KBM-7 (cell line): ENCODE measurements at places on chromosomes 1 and 21.

DNA sequence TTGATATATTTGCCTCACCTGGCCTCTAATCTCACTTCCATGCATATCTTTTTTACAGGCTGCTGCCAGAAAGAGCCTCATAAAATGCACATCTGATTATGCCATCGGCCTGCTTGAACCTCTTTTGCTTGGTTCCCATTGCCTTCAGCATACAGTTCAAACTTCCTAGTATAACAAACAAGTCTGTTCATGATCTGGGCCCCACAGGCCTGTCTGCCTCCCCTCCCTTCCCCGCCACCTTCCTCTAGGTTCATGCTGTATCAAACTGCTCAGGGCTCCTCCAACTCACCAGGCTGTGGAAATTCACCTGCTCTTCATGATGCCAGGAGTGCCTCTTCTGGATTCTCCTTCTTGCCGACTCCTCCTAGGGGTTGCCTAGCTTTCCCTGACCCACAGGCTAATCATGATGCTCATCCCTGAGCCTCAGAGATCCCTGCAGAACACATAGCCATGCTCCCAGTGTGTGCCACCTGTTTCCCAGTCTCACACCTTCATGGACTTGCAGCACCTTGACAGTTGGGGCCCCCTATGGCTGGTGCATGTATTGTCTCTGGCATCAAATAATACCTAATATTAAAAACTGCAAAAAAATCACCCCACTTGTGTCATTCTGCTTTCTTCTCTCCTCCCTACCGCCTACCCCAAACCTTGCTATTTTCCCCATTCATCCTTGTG, 33.7 kb upstream of the CD2 start:
- no peak for DNase-seq

GRCh38 chr1:43359696-43360095, 915 bp downstream of the CDC20 start:
- no peak for DNase-seq

GRCh38 chr1:78045563-78045925, 222 bp upstream of the GIPC2 start:
- no peak for DNase-seq

GRCh38 chr1:197868751-197869489, 33.5 kb upstream of the C1orf53 start:
- peak; percentile 66 for DNase-seq

- DNase-seq: peak; percentile 60
Measured at GRCh38 chr1:160777486-160778089, 18.4 kb upstream of the LY9 start.

DNA sequence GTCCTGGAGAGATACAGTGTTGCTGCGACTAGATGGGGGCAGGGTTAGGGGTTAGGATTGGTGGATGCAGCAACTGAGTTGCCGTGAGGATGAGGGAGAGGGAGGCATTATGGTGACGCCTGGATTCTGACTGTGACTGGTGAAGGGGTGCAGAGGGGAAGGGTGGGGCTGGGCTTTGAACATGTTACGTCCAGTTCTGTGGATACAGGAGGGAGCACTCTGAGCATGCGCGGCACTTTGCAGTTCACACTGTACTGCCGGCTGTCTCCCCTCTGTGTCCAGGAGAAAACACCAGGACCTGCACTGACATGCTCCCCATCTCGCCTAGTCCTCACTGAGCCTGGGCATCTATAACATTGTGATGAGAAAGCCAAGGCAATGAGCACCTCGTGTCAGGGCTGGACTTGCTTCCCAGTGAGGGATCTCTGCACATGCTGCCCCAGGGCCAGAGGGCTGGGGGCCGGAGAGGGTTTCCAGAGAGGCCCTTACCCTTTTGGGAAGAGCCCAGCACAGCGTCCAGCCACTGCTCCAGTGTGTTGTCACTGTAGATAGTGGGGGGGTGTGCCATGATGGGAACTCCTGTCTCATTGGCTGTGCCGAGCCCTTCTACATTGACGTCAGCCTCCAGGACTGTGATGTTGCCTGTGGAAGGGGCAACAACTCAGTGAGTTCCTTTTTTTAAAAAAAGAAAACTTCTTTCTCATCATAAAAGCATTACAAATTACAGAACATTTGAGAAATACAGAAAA, 7.6 kb downstream of the FAM151A start:
- peak; percentile 19 for DNase-seq

DNA sequence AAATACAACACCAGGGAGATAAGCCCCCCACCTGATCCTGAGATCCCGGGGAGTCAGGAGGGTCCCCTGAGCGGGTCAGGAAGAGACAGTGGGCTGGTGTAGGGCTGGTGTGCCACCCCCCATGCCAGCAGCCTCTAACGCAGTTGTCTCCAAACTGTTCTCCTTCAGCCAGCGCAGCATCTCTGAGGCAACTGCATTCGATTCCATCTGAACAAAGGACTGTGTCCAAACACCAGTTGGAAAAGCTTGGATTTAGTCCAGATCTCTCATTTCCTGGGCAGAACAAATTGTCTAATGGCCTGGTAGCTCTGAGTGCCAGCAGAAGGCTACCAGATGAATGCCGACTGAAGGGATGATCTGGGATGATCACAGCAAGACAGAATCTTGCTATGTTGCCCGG, 44.1 kb upstream of the EIF4G3 start:
- DNase-seq: no peak

- no peak for DNase-seq
Measured at GRCh38 chr1:115791816-115792215, 23.3 kb upstream of the CASQ2 start.

DNA sequence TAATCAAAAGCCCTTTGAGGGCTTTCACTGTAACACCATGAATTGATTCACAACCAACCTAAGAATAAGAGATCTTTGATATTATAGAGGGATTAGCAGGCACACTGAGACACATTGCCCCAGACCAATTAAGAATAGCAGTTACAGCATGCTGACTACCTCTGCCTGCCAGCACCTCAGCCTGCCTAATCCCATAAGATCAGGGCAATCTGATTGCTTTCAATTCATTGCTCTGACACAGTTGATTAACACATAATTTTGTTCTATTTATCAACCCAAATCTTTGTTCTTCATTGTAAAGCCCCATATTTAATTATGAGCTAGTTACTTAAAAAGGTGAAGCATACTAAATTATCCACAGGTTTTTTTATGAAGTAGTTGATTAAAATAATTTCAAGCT, 548.8 kb upstream of the ZP4 start:
- DNase-seq: no peak

DNA sequence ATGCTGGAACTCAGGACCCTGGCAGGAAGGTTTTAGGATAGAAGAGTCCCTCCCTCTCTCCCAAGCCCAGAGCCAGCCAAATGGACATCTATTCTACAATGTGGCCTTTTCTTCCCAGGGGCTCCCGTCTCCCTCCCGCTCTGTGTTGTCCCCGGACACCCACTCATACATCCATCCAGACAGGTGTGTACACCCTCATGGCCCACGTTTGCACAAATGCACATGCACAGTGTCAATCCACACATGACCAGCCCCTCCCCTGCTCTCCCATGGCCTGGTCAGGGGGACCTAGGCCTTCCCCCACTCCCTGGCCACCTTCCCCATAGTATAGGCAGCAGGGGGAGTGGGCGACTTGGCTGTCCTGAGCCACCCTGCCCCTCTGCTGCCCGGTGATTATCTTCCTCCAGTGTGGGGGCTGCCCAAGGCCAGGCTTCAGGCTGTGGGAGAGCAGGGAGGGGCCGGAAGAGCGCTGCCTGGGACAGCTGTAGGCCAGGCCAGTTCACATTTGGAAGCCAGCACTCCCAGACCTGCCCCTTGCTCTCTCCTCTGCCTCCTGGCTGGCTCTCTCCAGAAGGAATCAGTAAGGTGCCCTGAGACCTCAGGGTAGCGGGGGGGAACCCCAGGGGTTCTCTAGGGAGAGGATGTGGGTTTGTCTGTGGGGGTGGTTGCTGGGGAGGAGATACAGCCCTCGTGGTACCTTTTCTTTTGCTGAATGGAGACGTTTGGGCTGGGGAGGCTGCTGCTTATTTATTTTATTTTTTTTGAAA, 4.1 kb upstream of the PTPN7 start:
- DNase-seq: peak; percentile 29

GRCh38 chr1:180229483-180230415, at the start of gene LHX4:
TSS of gene LHX4 (plus strand) at chr1:180230264. CDS start at chr1:180230530, 266 bp downstream.
- peak; percentile 56 for DNase-seq

DNA sequence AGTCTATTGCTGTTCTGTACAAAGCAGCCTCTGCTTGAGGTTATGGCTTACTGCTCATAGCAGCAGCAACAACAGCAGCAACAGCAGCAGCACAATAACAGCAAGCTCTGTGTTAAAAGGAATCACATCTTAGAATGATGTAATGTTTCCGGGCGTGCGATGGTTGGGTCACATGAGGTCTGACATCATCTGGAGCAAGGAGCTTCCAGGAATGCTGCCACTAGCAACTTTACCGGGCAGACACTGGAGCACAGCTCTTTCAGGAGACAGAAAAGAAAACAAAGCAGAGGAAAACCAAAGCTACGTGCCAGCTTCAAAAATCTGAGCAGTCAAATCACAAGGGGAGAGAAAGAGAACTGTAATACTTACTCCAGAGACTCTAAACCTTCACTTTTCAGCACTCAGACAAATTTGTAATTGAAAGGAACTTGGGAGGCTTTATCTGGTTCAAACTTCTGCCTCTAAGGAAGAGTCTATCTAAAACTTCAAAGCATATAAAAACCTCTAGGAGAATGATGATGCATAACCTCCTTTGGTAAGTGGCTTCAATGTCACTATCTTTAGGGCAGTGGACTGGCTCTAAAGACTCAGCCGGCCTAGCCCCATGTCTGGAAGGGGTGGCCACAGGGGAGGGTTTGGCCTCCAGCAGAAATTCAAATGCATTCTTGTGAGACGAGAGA, 28.3 kb upstream of the RAB3GAP2 start:
- peak; percentile 33 for DNase-seq

DNA sequence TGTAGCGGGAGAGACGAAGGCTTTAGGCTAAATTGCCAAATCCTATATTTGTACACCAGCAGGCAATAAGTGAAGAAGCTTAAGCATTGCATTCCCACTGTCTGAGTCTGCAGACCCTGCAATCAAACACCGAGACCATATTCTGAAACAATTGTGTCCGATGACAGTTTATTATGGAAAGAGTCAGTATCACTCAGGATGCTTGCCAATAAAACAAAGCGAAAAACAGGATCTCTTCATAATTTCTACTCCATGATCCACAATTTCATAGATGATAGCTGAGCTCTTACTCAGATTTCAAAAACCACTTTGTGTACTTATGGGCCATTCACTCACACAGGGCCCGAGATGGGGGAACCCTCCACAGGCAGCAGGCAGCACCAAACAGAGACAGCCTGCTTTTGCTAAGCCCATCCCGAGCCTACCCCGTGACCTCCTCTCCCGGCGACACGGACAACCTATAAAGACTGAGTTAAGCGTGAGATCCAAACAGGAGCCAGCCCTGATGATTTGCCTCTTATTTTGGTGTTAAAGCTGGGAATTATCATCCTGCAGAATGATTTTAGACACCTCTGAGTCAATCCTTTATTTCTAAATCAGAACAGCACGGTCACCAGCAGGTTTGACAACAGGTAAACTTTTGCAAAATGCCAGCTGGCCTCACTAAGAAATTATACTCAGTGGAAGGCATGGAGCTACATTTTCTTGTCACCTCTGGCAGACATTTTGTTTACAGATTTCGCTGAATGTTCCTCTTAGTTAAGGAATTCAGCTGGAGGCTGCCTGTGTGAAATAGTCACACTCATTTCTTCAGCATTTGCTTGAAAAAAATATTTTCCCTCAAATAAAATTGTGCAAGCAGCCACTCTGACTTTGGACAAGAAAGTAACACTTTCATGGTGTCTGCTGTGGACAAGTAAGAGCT, 212.4 kb downstream of the GPATCH2 start:
- no peak for DNase-seq

DNA sequence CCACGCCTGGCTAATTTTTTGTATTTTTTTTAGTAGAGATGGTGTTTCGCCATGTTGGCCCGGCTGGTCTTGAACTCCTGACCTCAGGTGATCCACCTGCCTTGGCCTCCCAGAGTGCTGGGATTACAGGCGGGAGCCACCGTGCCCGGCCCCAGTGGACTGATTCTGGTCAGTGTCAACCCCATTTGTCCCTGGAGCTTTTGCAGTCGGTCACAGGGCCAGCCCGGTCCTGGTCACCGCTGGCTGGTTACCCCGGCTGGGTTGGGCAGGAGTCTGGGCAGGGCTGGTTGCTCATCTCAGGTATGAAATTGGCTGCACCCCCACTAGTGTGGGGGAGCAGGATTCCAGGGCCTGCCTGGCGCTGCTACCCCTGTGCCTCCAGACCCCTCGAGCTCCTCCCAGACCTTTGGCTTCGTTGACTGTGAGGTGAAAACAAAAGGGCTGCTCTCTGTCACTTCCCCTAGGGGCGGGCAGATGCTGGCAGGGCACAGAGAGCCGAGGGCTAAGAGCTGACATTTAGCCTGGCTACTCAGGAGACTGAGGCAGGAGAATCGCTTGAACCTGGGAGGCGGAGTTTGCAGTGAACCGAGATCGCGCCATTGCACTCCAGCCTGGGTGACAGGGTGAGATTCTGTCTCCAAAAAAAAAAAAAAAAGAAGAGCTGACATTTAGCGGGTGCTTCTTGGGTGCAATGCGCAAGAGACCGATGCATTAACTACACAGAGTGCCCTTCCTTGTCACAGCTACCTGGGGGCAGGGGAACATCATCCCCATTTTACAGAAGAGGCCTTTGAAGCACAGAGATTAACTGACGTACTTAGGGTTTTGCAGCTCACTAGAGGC, 10.6 kb downstream of the TNFRSF1B start:
- no peak for DNase-seq

- DNase-seq: no peak
Measured at GRCh38 chr1:26352338-26352679, 1.6 kb downstream of the CRYBG2 start.

- DNase-seq: peak; percentile 86
Measured at GRCh38 chr1:225881959-225882693, at the start of gene TMEM63A. TSS of gene TMEM63A (minus strand) at chr1:225882380. CDS start at chr1:225877580, 4,800 bp downstream.

DNA sequence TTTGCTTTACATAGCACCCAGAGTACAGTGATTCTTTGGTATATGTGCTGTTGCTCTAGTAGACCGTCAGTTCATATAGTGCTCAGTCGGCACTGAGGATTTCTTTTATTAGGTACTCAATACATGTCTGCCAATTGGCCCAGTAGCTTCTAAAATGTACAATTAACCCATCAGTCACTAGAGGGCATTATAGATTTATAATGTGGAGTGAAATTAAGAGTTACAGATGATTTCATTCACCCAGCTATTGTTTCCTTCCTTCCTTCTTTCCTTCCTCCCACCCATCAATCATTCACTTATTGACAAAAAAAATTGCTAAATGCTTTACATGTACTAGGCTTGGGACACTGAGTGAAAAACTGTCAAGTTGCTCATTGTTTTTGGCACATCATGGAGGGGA, 263.6 kb upstream of the USP24 start:
- peak; percentile 23 for DNase-seq

- DNase-seq: no peak
Measured at GRCh38 chr1:148347781-148348180, 135.3 kb downstream of the PPIAL4G start.

- no peak for DNase-seq
Measured at GRCh38 chr1:181352695-181353094, 130.6 kb upstream of the CACNA1E start.

DNA sequence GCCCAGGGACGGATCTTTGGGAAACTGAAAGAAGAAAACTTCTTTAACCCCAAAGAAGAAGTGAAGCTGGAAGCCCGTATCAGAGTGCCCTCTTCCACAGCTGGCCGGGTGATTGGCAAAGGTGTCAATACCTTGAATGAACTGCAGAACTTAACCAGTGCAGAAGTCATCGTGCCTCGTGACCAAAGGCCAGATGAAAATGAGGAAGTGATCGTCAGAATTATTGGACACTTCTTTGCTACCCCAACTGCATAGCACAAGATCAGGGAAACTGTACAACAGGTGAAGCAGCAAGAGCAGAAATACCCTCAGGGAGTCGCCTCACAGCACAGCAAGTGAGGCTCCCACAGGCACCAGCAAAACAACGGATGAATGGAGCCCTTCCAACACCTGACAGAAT, 114.0 kb downstream of the NBPF12 start:
- DNase-seq: no peak

- DNase-seq: no peak
Measured at GRCh38 chr1:175629318-175629694, 114.1 kb downstream of the TNR start.
